ENCODE measurements at places on chromosomes 11 and 22.

GRCh38 chr11:114762408-114762807 is 84.1 kb downstream of the NXPE2 start:
- DNase-seq = no peak

GRCh38 chr11:5380740-5381342 is 2.8 kb upstream of the OR51M1 start:
- DNase-seq = no peak

GRCh38 chr22:32528984-32529982 is 54.7 kb downstream of the FBXO7 start:
- DNase-seq = peak; percentile 35

DNA sequence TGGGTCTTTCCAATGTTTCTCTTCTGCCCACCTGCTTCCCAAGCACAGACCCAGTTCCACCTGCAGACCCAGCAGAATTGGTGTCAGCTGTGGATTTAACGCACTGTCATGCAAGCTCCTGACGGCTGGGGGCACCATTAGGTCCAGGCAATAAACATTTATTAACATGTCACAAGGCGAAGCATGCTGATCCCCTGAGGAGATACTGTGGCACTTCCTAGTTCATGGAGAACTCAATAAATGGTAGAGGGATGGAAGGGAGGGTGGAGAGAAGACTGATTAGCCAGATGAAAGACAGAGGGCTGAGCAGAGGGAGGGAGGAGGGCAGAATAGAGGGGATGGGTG is 68.3 kb upstream of the TSPAN18 start:
- DNase-seq = no peak

DNA sequence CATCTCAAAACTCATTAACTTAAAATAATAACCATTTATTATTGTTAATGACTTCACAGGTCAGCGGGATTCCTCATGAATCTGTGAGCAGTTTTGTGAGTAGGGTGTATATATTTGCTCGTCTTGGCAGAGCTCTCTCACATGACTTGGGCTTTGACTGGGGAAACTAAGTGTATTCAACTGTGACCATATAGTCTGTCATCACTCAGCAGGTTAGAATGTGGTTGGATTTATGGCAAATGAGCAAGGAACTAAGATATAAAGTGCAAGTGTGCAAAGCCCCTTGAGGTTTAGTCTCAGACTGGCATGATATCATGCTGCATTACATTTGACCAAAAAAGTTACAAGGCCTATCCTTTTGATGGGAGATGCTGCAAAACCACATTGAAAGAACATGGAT is 254.8 kb downstream of the CNTN5 start:
- DNase-seq = no peak

DNA sequence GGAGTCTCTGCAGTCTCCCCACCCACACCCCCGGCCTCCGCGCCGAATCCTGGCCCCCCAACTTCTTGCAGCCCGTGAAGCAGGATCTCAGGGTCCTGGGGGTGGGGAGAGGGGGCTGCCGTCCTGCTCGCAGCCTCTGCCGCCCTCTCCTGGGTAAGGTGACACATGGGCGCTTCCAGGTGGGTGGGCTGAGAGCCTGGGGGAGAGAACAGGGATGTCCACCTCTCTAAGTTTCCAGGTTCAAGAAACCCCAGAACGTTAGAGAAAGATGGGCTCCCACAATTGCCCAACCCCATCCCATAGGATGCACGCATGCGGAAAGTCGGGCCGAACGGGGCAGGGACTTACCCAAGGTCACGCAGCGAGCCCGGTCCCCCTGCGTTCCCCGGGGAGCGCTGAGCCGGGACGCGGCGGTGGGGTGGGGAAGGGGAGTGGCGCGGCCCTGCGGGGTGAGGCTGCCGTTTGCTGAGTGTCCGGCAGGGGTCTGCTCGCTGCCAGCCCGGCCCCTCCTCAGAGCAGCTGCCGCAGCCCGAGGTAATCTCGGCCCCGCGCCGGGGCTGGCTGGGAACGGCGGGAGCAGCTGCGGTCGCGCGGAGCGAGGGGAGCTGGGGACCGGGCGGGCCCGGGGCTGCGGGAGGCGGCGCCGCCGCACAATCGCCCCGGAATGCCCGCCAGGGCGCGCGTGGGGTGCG is 705 bp upstream of the CAPN1 start:
- no peak for DNase-seq

GRCh38 chr11:102456381-102456780 is 3.8 kb upstream of the TMEM123 start:
- no peak for DNase-seq

GRCh38 chr11:134656861-134657540 is 245.0 kb upstream of the B3GAT1 start:
- DNase-seq = no peak

GRCh38 chr11:70556884-70557741 is 158.8 kb downstream of the CTTN start:
- DNase-seq = no peak

- no peak for DNase-seq
Measured at GRCh38 chr22:48173061-48173772, 1410.8 kb downstream of the TBC1D22A start.

DNA sequence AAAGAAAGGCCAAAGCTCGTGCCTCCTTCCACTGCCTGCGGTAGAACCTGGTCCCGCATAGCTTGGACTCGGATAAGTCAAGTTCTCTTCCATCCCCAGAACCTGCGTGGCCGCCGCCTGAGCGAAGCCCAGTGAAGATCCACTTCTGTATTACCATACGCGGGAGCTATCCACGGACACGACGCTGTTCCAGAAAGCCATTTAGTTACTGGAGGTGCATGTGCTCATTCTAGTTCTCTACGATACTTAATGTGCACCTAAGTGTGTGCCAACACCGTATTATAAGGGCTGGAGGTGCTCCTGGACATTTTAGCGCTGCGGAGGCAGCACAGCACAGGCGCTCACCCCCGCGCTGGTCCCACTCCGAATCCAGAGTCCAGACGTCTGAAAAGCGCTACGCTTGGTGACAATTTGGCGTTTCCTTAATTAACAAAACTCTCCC is 1.4 kb downstream of the WT1 start:
- DNase-seq = no peak

DNA sequence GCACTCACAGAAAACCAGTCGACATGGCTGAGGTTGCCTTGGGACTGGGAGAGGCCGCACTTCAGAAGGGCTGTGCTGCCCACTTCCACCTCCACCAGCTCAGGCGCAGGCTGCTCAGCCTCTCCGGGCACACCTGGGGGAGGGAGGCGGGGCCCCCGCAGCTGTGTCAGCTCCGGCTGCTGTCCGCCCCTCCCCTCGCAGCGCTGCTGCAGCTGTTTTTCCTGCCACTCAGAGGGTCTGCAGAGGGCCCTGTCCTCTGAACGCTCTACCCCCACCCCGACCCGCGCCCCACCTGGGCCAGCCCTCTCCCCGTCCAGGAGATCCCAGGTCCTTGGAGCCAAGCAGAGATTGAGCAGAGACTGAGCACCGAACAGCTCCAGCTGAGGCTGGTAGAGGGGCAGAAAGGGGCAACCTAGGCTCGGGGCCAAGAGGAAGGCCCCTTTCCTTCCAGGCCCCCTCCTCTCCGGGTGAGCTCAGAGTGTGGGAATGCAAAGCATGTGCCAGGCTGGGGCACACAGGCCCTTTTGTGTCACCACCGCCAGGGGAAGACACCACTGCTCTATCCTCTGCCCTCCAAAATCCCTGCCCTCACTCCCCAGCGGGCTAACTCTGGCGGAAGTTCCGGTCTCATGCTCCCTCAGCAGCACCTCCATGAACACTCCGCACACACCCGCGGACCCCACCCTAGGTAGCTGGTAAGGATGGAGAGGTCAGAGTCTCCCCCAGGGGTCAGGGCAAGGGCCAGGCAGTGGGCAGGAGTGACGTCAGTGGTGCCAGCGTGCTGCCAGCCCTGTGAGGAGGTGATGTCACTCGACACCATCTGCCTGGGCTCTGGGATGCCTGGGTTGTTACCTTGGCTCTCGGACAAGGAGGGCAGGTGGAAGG is 1.6 kb downstream of the MCAM start:
- DNase-seq = peak; percentile 36

GRCh38 chr22:17307566-17307965 is 61.7 kb upstream of the CECR2 start:
- DNase-seq = no peak

DNA sequence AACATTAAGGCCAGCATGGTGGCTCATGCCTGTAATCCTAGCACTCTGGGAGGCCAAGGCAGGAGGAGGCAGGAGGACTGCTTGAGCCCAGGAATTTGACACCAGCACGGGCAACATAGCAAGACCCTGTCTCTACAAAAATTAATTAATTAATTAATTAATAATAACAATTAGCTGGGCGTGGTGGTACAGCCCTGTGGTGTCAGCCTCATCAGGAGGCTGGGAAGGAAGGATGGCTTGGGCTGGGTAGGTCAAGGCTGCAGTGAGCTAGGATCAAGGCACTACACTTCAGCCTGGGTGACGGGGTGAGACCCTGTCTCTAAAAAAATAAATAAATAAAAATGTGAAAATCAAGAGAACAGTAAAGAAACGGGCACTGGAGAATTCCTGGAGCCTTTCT is 1.4 kb downstream of the ARFGAP3 start:
- DNase-seq = no peak

- no peak for DNase-seq
Measured at GRCh38 chr11:65287601-65288000, 25.8 kb downstream of the POLA2 start.

GRCh38 chr11:126318574-126319373 is 14.9 kb downstream of the DCPS start:
- DNase-seq = no peak

DNA sequence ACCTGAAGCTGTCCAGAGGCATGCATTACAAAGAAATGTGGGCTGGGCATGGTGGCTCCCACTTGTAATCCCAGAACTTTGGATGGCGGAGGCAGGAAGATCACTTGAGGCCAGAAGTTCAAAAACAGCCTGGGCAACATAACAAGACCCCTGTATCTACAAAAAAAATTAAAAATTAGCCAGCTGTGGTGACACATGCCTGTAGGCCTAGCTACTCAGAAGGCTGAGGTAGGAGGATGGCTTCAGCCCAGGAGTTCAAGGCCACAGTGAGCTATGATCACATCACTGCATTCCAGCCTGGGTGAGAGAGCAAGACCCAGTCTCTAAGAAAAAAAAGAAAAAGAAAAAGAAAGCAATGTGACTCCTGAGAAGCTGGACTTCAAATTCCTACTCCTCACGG is 138.5 kb upstream of the HSD17B12 start:
- no peak for DNase-seq

- DNase-seq = no peak
Measured at GRCh38 chr22:33271390-33272161, 213.4 kb upstream of the SYN3 start.

DNA sequence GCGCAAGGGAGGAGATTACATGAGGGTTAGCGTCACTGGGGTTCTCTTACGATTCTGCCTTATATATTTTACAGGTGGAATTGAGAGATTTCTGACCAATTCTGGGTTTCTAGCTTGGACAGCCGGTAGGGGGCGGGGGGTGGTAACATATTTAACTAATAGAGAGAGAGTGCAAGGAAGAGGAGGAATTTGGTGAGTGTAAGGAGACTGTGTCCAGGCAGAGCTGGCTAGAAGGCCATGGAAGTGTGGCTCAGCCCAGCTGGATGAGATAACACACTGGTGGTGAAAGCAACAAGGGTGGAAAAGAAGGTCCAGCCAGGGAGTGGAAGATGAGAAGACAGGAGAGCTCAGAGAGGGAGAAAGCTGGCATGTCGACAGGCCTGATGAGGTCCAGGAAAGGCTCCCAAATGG is 56.5 kb downstream of the ST3GAL4 start:
- DNase-seq = no peak

DNA sequence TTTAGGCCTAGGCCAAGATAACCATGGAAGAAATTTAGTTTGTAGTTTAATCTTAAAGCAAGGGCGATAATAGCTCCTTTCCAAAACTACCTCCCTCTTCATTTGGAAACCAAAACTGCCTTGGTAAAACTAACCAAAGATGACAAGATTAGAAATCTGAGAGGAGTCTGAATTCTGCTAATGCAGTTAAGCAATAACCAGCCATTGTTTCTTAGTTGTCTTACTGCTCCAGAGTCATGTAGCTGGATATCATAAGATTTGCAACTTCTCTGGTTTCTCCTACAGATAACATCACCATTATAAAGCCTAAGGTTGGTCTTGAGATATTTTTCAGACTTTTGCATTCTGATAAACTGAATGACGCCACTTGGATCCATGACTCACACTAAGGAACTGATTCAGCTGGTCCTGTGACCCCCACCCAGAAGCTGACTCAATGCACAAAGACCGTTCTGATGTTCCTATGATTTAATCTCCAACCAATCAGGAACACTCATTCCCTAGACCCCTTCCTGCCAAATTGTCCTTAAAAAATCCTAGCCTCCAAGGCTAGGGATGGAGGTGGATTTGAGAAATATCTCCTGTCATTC is 200.8 kb downstream of the LUZP2 start:
- no peak for DNase-seq

DNA sequence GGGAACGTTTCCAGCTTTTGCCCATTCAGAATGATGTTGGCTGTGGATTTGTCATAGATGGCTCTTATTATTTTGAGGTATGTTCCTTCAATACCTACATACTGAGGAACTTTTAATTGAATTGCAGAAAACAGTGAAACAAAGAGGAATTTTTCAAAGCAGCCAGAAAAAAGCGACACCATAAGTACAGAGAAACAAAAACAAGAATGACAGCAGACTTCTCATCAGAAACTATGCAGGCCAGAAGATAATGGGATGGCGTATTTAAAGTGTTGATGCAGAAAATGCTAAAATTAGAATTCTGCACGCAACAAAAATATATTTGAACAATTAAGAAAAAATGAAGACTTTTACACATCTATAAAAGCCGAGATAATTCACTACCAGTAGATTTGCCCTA is 95.4 kb upstream of the TIMP3 start:
- no peak for DNase-seq

DNA sequence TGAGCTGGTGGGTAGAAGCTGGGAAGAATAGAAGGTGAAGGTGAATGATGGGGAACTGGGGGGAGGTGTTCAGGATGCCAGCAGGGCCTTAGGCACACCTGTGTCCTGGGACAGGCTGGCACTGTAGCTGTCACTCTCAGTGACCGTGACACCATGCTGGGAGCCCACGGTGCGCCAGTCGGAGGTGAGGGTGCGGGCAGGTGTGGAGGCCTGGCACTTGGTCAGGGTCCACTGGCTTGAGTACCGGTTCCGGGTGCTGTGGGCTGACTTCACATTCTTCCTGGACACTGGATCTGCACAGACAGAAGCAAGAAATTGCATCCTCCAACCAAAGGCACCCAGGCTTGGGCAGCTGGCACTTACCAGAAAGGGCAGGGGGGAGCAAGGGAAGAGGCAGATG is 103.8 kb downstream of the CEP164 start:
- DNase-seq = no peak

Data from stimulated activated CD8-positive, alpha-beta memory T cell treated with anti-CD3 and anti-CD28 coated beads, Interleukin-4, amount 100 ng/mL, for 4 hours (primary cell).